ENCODE measurements at places on chromosomes 6 and 20. TPM values are rescaled to one million over a fixed set of nuclear protein-coding genes. Genes with fewer than 3 reads are reported as not detected.

ZNF334 gene
- 0.97 TPM for total RNA-seq

XKR7 gene
- not detected for total RNA-seq

GSTA2 gene
- total RNA-seq: not detected

CALHM6 gene
- 1.3 TPM for total RNA-seq

RSPO4 gene
- not detected for total RNA-seq

Measured in bladder microvascular endothelial cell (primary cell).